Amniotic stem cell (primary cell): ENCODE measurements at places on chromosomes 6 and 20.

DNA sequence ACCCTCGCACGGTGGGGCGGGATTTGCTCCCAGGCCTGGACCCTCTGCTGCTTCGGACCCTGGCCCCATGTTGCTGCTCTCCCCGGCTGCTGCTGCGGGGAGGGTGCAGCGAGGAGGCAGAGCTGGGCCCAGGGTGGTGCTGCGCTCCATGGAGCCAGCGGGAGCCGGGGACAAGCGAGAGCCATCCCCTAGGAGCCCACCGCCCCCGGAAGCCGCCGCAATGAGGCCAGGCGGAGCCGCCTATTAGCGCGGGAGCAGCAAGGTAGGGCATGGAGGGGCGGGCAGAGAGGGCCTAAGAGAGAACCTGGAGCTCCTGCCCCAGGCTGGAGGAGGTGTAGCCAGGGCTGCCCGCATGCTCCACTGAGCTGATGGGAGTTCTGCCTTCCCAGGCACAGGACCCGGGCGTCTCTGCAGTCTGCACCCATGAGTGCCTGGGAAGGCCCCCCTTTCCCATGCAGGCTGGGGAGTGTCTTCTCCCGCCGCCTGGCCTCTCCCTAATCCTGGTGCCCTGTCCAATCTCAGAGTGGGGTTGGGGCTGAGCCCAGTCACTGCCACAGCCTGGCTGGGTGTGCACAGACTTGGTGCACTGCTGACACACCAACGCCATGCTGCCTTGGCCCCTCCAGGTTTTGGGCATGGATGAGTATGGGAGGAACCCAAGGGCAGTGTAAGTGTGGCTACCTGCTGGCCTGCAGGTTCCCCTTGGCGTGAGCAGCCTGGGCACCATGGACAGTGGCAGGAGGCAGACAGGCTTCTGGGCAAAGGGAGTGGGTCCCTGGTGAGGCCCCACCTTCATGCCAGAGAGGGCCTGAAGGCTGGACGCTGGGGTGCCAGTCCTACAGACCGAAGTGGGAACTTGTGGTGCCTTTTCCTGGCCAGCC is 360.6 kb upstream of the MAP3K7 start:
- DNase-seq, result no peak

DNA sequence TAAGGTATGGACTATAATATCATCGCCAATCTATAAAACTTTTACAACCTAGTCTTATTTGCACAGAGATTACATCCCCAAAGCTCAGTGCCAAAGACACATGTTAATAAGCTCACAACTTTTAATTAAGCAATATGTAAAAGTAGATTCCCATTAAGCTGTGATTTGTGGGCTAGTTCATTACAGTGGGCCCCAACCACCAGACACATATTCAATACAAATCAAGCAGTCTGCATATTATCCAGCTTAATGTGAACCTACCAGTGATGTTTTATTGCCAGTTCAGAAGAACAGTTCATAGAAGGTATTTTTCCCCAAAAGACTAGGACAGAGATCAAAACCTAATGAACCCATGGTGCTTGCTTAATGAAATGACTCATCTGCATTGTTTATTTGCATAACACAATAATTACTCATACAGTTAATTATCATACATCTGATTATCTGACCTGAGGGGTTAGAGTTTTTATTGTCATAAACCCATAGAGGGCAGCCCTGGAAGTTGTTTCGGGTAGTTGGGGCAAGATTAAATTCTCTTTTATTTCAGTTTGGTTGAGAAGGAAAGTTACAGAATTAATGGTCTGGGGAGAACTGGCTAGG is 831.0 kb downstream of the TFAP2A start:
- DNase-seq, result no peak

GRCh38 chr6:53796791-53797190 is 2.0 kb downstream of the LRRC1 start:
- DNase-seq, result peak; percentile 38

- DNase-seq, result no peak
Measured at GRCh38 chr6:120894077-120894476, 440.2 kb downstream of the TBC1D32 start.

DNA sequence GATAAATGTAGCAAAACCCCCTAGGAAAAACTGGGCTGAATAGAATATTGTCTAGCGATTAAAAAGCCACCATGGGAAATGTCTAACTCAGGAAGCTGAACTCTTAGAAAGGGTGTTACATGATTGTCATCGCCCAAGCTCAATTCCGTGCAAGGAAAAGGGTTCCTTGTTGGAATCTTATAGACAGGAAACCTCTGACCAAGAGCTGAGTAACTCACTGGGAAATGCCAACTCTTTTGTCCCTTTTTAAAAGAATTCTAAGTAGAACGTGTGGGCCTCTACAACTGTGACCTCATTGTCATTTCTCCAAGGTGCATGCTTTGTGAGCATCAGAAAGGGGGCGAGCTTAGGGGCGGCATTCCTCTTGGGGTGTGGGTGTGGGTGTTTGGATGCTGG is 88.1 kb downstream of the SYNJ2 start:
- DNase-seq, result peak; percentile 14

DNA sequence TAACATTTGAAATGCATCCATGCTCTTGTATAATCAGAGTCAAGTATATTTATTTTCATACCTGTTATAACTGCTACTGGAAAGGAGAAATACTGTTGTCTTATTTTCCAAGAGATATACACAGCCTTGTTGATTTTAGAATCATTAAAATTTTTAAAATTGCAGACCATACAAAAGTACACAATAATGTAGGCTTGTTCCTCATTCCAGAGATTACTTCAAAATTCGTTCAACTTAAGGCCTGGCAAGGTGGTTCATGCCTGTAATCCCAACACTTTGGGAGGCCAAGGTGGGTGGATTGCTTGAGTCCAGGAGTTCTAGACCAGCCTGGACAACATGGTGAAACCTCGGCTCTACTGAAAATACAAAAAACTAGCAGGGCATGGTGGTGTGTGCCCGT is 6.1 kb downstream of the RNF114 start:
- DNase-seq, result no peak

DNA sequence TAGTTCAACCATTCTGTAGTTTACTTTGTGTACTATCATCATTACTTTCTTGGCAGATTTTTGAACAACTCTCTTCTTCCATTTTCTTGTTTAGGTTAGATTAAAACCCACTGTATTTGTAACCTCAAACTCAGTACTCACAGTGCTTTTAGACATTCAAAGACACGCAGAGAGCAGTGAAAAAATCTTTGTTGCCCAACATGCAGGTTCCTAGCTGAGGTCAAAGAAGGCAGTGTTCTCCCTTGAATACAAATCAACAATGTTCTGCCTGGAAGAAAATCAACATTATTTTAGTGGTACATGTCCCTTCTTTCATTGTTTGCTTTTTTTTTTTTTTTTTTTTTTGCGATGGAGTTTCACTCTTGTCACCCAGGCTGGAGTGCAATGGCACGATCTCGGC is 11.2 kb downstream of the CYB5R4 start:
- no peak for DNase-seq

- DNase-seq, result no peak
Measured at GRCh38 chr6:145784683-145785082, 29.9 kb downstream of the FBXO30 start.

- DNase-seq, result no peak
Measured at GRCh38 chr20:51831866-51832265, 29.5 kb upstream of the SALL4 start.

DNA sequence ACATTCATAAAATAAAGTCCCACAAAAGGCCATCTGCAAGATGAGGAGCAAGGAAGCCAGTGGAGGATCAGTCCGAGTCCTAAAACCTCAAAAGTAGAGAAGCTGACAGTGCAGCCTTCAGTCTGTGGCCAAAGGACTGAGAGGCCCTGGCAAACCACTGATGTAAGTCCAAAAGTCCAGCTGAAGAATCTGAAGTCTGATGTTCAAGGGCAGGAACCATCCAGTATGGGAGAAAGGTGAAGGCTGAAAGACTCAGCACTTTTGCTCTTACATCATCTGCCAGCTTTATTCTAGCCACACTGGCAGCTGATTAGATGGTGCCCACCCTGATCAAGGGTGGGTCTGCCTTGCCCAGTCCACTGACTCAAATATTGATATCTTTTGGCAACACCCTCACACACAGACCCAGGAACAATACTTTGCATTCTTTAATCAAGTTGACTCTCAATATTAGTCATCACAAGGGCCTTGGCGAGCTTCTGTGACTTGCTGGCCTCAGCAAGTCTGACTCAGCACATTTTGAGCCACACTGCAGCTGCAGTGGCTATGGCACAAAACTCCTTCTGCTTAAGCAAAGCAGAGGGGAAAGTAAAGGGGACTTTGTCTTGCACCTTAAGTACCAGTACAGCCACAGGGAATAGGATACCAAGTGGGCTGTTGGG is 1370.3 kb upstream of the CITED2 start:
- peak; percentile 2 for DNase-seq

DNA sequence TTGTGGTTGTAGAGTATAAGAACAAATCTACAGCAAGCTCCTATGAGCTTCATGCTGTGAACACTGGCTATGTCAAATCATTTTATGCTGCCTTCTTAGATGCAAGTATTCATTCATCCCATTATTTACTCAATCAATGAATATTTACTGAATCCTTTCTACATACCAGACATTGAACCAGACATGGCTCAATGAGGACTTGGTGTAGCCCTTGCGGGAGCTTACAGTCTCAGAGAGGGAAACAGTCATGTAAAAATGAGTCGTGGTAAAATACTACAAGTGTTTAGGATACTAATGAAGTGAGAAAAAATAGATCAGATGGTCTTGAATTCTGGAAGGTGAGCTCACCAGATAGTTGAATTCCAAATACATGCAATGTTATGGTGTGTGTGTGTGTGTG is 44.8 kb upstream of the ENPP1 start:
- DNase-seq, result no peak

GRCh38 chr6:92126983-92127382 is 1292.4 kb downstream of the EPHA7 start:
- no peak for DNase-seq

DNA sequence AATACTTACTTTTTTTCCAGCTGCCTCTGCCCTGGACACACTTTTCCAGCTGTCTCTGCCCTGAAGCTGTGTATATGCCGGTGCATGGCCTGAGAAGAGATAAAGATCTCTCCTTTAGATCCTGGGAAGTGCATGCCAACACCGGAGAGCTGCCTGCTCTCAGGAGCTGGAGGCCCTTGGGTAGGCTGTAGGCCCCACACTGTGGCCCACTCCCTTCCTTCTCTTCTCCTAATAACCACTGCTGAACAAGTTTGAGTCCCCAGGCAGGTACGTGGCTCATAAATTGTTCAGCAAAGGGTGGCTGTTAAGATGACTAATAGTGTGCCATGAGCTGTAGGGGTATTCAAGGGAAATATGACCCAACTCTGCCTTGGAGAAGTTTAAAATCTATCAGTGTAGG is 102.5 kb downstream of the CD24 start:
- no peak for DNase-seq

DNA sequence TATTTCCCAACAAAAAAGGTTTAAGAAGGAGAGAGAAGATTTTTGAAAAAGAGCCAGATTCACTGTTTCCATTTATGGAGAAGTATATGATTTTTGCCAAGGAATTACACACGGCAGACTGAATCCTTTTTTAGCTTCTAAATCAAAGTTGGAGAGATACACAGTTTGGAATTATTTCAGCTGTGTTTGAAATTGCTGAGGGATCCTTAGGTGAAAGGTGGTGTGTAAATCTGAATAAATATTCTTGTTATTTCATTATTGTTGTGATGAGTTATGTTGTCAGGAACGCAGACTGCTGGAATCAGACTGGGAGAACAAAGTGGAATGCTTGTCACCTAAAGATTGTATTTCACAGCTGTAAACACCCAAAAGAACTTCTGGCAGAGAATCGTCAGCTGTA is 168.5 kb upstream of the AKIRIN2 start:
- DNase-seq, result no peak

DNA sequence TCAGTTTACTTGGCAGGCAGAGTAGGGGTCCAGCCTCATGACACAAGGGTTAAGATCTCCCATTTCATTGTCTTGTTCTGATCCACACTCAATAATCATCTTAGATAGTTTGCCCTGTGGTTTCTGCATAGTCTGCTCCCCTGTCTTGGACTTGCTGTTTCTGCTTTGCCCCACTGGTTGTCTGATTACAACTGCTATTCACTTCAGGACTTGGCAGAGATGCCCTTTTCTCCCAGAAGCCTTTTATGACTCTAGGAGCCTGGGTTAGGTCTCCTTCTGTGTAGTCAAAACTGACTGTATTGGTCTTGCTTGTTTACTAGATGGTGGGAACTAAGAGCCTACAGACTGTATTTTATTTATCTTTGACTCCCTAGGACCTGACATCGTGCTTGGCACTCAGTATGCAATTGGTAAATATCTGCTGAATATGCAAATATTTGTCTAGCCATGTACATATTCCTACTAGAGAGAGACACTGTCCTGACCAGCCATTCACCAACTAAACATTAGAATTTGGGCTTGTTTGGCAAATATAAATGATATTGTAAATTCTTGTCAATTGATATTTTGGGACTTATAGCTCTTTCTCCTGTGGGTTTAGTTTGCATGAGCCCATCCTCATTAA is 165.9 kb upstream of the KCNK16 start:
- DNase-seq, result no peak

DNA sequence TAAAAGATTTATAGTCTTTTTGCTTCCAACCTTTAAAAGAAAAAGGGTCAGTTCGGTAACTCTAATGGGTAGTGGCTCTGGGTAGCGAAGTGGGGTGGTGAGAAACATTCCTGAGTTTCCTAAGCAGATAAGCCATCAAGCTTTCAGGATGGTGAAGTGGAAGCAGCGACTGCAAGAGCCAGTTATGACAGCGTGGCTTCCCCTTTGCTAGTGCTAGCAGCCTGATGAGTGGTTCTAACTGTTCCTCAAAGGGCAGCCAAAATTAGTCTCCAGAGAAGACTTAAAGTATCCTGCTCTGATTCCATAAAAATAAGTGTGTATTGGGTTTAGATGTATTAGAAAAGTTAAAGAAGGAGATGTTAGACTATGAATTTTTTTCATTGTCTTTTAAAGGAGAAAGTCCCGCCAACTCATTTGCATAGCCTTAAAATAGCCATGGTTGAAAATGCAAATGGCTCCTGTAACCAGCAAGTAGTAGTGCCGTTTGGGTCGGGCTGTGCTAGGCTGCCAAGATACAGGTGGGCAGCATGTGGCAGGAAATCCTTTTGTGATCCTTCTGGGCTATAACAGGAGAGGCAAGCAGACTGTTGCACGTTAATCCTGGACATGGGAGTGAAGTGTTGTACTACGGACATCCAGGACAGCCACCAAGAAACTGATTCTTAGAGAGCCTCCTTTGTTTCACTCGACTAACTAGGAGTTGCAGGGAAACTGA is 18.0 kb downstream of the ELOVL2 start:
- no peak for DNase-seq
